ENCODE measurements at places on chromosomes 2 and 18.

GRCh38 chr2:205700331-205701132 lies 18.2 kb downstream of the NRP2 start:
- DNase-seq, result no peak

DNA sequence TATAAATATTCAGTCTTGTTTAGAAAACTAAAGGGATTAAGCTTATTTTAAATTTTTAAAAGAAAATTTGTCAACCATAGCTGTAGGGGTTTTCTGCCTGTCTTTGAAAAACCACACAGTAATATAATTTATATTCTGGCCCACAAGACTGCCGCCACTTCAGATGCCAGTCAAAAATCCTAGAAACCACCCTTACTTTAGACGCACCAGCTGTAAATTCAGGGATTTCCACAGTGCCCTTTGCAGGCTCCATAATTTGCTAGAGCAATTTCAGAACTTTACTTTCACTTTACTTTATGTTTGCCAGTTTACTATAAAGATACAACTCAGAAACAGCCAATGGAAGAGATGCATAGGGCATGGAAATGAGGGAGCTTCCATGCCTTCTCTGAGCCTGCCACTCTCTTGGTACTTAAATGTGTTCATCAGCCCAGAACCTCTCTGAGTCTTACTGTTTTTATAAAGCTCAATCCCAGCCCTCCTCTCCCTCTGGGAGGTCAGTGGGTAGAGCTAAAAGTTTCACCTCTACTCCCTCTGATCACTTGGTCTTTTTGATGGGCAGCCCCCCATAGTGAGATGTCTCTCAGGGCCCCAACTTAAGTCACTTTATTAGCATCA lies 63.3 kb downstream of the KYNU start:
- DNase-seq, result no peak

- no peak for DNase-seq
Observed at GRCh38 chr18:2424420-2424819, 146.9 kb downstream of the METTL4 start.

GRCh38 chr2:175430236-175430635 lies 248.7 kb upstream of the ATP5MC3 start:
- no peak for DNase-seq

DNA sequence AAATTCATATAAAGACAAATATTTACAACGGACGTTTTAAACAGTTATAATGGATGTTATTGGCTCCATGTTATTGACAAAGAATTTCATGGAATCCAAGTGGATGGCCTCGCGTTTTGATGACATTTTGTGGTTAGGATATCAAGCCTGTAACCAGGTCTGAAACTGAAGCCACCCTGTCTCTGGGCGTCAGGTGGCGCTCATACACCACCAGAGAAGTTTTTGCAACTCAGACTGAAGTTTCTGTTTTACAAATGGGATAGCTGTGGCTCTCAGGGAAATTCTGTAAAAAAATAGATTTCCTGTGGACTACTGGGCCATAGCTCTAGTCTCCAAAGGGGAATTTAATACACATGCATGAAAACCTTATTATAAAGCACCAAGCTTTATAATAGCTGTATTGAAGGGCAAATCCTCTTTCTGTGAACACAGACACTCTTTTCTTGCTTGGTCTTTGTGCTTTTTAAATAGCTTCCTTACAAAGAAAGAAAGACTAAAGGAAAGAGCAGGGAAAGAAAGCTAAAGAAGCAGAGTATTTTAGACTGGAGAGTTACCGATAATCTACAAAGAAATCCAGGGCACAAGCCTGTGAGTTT lies 86.7 kb downstream of the C18orf54 start:
- DNase-seq, result no peak

- DNase-seq, result no peak
Observed at GRCh38 chr2:237967463-237967951, 693 bp downstream of the UBE2F start.

DNA sequence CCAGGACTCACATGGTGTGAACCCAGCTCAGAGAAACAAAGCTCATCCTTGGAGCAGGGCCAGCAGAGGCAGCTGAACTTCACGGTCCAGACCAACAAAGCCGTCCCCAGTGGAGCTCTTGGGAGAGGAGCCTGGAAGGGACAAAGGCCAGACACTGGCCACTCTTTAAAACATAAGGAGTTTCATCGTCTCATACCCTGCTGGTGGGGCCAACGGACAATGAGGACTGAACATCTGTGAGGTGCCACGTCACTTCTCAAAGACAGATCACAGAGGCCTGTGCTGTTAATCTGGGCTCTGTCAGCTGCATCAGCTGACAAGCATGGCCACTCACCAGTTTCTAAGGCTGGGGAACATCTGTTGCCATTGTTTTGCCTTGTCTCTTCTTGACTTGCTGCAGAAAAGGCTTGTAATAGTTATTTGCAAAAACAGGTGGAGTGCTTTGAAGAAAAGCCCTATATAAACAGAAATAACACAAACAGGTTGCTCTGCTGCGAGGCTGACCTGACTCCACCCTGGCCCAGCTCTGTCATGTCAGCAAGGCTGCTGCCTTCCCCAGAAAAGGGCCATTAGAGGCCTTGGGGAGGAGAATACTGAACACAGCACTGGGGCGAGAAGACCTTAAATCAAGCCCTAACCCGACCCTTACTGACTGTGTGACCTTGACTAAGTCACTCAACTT lies 68.1 kb upstream of the DAPL1 start:
- no peak for DNase-seq

DNA sequence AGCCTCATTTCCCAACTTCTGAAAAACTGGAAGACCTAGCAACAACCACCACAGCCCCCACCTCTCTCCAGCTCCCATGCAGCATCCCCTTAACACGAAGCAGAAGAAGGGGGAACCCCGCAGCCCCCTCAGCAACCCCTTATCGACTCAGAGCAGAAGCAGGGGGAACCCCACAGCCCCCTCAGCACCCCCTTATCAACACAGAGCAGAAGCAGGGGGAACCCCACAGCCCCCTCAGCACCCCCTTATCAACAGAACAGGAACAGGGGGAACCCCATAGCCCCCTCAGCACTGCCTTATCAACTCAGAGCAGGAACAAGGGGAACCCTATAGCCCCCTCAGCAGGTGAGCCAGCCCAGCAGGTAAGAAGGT lies 6.7 kb downstream of the SLC66A2 start:
- DNase-seq, result no peak

DNA sequence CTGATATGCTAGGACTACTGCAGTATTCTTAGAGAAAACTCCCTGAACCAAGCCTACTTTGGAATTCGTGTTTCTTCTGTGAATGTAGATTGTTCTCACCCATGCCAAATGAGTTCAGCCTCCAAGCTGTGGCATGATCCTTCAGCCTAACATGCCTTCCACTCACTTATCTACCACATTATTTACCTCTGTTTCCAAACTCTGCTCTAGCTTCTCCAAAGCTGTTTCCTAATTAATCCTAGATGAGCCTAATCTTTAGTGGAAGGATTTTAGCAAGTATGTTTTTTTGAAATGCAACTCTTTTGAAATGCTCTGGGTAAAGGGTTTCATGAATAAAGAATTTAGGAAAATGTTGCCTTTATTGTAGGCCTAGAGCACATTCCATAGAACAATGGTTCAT lies 152.9 kb upstream of the MMADHC start:
- no peak for DNase-seq

GRCh38 chr2:139480161-139480650 lies 700.0 kb upstream of the NXPH2 start:
- DNase-seq, result no peak

DNA sequence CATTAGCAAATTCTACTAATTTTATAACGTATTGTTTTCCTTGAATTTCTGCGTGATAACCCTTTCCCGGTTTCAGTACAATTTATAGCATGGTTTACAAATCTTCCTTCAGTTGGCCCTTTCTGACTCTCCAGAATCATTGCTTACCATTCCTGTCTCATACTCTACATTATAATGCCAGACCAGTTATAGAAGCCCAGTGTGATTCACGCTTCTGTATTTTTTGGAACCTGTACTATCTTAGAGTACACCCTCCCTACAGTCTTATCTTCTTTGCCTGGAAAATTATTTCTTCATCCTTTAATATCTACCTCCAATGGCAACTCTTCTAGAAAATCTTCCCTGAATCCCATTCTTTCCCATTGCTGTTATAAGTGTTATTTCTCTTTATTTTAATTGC lies 391.6 kb upstream of the SYT4 start:
- DNase-seq, result no peak

GRCh38 chr2:216626875-216627245 lies 6.4 kb upstream of the IGFBP2 start:
- no peak for DNase-seq

GRCh38 chr18:42446195-42446594 lies 491.2 kb downstream of the PIK3C3 start:
- no peak for DNase-seq

- no peak for DNase-seq
Observed at GRCh38 chr2:230537531-230537976, 121.6 kb downstream of the SP100 start.

GRCh38 chr2:241997017-241997416 lies 127.5 kb downstream of the RTP5 start:
- no peak for DNase-seq

- no peak for DNase-seq
Observed at GRCh38 chr2:98793275-98793674, 62.3 kb upstream of the MGAT4A start.

GRCh38 chr18:77079954-77080682 lies 52.5 kb downstream of the MBP start:
- DNase-seq, result no peak

All from activated T-cell treated with anti-CD3 and anti-CD28 coated beads for 1 hour (primary cell).